ENCODE measurements at places on chromosomes 12 and 14.

GRCh38 chr14:100140452-100141078, 18.9 kb downstream of the DEGS2 start:
- no peak for DNase-seq

DNA sequence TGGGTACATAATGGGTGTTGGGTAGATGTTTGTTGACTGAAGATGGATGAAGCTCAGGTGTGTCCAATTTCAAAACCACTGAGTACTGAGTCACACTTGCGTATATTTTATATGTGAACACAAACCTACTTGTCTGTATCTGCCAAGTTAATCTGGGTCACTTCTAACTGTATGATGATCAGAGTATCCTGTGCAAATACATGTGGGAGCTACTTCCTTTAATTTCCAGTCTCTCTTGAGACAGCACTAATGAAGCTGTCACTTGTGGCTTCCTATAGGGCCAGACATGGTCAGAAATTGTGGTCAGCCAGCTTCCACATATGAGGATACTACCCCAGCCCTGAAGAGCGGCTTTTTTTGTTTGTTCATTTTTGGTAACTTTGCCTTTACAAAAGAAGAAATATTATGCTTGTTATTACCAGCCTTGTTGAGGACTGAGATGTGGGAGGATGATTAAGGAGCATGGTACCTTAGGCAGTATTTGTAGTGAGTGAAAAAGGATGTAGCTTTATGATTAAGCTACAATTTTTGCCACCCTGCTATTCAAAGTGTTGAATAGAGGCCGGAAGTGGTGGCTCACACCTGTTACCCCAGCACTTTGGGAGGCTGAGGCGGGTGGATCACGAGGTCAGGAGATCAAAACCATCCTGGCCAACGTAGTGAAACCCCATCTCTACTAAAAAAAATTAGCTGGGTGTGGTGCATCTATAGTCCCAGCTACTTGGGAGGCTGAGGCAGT, 32.4 kb downstream of the PLXNC1 start:
- DNase-seq, result no peak

DNA sequence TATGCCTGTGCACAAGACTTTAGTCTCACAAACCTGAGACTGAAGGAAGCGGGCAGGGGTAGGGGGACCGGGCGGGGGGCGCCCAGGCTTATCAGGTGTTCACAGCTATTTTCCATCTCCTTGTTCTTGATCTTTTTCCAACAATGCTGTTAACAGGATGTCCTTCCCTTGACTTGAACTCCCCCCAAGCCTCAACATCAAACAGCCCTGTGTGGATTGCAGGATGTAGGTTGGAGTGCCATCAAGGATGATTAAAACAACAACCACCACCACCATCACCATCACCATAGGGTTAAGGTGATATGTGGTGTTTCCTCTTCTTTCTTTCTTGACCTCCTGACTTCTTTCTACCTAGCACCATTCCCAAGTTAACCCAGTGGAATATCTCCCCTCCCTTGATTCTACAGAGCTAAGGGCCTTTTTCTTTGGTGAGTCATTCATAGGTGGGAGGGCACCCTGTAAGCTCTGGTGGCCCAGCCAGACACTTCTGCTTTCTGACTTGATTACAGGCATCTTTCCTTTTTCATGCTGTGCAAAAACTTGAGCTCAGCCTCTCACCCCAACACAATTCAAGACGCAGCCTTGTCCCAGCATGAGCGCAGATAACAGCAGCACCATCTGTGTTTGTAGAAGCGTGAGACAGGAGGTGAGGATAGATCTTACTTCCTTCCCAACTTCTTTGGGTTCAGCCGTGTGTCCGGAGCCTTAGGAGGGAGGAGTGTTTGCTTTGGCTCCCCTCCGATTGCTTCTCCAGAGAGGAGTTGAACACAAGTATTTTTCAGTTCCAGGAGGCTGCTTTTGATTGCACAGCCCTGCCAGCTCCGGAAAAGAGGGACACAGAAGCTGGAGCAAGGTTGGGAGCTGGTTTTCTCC, 26.8 kb downstream of the FLVCR2 start:
- no peak for DNase-seq

DNA sequence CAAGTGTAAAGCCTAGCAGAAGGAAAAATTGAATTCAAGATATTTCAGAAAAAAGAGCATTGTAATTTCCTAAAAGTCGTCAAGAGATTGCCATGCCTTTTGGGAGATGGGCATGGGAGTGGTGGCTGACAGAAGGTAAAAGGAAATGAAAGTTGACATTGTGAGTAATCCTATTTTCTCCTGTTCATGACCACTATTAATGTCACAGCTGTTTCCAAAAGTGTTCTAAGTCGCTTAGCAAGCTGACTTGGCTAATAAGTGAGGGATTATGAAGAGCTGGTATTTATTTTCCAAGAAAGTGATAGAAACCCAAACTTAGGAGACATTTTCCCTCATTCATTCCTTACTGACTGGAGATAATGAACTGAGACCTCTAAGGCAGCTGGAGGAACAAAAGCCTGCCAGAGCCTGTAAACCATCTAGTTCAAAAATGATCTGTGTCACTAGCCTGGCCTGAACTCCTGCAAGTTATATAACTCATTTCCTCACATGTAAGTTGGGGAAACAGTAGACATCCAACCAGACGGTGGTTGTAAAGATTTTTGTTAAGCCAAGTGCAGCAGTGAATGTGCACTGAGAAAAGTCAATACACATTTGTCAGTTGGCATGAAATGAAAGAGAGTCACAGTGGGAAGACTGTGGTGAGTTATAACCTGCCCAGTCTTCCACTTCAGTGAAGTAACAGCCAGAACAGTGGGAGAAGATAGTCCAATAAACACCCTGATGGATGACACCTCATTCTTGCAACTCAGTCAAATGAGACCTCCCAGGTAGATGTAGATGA, 75.8 kb downstream of the DIO2 start:
- no peak for DNase-seq

DNA sequence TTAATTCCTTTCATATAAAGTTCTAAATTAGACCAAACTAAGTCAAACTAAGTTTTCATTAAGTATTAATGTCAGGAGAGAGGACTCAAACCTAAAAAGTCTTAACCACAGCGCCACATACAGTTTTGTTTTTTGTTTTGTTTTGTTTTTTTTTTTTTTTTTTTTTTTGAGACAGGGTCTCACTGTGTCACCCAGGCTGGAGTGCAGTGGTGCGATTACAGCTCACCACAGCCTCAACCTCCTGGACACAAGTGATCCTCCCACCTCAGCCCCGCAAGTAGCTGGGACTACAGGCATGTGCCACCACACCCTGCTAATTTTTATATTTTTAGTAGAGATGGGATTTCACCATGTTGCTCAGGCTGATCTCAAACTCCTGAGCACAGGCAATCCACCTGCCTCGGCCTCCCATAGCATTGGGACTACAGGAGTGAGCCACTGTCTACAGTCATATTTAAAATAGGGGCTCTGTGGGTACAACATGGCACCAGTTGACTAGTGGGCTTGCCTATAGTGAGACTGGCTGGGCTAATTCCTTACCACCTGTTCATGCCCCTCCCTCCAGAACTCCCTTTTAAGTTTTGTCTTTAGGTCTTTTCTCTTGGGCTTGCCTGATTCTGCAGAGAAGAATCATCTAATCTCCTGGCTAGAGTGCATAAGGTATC, 110.2 kb downstream of the PPP2R5E start:
- DNase-seq, result no peak

DNA sequence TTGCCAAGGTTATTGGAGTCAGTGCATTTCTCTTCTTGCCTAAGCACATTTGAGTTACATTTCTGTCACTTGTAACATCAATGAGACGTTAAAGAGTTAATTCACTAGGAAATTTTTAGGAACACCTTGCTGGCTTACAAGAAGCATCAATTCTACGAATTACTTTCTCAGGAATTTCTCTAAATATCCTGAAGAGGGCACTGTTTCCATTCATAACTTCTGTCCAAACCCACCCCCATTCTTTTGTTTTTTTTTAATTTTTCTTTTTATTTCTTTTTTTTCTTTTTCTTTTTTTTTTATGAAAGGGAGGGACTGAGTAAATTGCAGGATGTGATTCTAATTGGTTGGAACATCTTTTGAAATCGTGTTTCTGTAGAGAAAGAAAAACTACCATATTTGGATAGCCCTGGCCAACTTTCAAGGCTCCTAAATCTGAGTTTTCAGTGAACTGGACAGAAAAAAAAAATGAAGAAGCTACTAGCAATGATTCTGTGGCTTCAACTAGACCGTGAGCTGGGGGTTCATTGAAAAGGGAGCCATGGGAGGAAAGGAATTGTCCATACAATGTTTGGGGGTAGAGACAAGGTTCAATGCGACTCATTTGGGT, 285.3 kb downstream of the DAD1 start:
- DNase-seq, result no peak

Data from activated T-cell treated with anti-CD3 and anti-CD28 coated beads, Interleukin-2, amount 50 U/mL, for 1 hour (primary cell).